ENCODE measurements at places on chromosomes 16 and 17.
A peak's percentile ranks its signal among the peaks of the same experiment; 100 is the strongest.

GRCh38 chr17:38508954-38509771, 80.9 kb downstream of the ARHGAP23 start:
- peak; percentile 43 for DNase-seq

DNA sequence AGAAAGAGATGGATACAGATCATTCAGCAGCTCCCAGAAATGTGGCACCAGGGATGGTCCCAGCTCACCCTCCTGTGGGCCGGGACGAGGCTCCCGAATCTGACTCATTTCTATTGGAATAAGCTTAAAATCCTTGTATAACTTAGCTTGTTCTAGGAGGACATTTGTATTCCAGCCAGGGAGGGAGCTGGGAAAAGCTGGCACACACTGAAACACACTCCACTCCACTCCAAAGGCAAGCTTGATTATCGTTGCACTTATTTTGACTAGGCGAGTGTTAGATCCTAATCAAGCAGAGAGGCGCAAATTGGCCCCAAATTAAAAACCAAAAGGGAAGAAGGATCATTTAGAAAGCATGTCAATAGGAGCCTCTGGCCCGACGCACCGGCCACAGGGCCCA, 339.5 kb downstream of the HS3ST4 start:
- no peak for DNase-seq

- DNase-seq, result no peak
These were observed 993 bp upstream of the ANKRD11 start for GRCh38 chr16:89491238-89491869.

DNA sequence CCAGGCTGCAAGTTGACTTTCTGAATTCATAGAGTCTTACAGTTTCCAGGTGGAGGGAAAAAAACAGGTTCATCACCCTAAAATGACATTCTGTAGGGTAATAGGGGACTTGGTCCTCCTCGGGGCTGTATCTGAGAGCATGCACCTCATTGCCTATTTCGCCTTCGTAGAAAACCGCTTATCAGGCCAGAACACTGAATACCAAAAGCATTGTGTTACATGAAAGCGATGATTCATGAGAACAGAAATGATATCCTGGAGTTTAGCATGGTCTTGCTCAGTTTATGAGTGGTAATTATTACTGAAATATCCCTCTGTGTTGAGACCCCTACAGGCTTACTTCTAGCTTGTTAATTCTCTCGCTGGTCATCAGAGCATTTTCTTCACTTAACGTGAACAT, 61.4 kb upstream of the ARHGAP44 start:
- no peak for DNase-seq

DNA sequence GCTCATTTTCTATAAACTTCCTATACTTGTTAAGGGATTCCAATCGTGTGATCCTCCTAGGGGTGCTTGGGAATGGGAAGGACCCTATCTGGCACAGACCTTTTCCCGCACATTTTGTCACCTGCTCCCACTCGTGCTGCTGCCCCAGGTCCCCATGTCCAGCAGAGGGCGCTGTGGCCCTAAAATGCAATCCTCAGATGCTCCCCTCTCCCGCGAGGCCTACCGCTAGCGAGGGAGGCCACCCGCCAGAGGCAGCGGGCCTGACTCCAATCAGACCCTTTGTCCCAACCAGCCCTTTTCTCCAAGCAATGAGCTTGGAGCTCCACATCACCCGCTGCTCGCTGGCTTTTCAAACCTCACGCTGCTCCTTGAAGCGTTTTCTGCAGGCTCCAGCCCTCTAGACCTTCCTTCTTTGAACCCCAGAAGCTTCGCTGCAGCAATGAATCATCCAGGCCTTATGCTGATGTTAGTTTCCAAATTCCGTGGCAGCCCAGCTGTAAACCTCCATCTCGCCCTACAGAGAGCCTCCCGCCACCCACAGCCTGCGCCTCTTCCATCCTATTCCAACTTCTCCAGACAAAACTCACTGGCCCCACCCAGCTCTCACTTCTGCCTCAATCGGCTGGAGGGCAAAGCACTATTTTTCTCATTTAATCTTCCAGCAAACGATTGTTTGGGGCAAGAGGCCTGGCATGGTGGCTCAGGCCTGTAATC, 23.6 kb upstream of the FZD2 start:
- peak; percentile 80 for DNase-seq

DNA sequence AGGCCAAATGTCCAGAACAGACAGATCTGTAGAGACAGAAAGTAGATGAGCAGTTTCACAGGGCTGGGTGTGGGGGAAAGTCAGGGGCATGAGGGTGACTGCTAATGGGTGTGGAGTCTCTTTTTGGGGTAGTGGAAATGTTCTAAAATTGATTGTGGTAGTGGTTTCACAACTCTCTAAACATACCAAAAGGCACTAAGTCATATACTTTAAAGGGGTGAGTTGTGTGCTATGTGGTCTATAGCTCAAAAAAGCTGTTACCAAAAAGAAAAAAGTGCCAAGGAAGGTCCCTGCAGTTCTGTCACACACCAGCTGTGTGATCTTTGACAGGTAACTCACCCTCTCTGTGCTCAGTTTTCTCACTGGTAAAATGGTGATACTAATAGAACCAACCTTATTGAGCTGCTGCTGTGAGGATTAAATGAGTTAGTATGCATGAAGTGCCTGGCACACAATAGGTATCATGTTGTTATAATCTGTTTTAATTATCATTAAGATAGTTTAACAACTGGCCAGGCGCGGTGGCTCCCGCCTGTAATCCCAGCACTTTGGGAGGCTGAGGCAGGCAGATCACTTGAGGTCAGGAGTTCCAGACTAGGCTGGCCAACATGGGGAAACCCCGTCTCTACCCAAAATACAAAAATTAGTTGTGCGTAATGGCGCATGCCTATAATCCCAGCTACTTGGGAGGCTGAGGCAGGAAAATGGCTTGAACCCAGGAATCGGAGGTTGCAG, 10.3 kb downstream of the ITGAX start:
- DNase-seq, result no peak

DNA sequence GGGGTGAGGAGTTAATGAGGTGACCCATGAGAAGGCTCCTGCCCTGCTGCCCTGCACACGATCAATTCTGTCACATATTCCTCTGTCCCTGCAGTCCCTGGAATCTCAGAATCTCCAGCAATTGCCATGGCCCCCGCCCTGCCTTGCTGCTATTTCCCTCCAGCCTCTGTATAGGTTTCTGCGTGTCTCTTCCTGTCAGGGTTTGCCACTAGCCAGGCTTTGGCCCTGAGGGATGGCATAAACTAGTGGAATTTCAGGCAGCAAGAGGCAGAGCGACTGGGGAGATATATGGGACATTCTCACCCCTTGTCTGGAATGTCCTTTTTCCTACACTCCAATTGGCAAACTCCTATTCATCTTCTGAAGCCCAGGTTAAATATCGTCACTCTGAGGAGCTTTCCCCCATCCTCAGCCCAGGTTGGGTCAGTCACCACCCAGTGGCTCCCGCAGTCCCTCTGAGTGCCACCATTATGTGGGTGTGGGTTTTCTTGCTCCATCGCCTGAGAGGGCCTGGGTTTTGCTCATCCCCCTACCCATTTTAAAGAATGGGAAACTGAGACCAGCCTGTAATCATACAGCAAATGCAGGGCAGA, 15.5 kb upstream of the NATD1 start:
- no peak for DNase-seq

DNA sequence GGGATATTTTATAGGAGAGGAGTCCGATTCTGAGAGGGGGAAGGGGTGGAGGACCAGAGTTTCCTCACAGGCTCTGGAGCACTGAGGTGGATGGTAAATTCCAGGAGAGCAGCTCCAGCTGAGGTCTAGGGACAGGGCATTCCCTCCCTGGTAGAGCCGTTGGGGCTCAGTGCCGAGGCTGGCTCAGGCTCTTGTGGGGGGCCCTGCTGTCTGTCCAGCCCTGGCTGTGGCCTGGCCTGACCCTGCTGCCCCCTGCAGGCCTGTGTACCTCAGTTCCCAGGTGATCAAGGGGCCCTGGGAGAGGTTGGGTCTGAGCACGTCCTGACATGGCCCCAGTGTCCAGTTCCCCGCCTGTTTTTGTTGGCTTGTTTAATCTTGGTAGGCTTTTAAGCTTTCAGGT, 16.8 kb downstream of the ZNF750 start:
- DNase-seq, result no peak

- no peak for DNase-seq
These were observed 14.1 kb upstream of the G6PC1 start for GRCh38 chr17:42886283-42887176.

GRCh38 chr16:35146723-35147458, 1687.5 kb downstream of the TP53TG3F start:
- no peak for DNase-seq

DNA sequence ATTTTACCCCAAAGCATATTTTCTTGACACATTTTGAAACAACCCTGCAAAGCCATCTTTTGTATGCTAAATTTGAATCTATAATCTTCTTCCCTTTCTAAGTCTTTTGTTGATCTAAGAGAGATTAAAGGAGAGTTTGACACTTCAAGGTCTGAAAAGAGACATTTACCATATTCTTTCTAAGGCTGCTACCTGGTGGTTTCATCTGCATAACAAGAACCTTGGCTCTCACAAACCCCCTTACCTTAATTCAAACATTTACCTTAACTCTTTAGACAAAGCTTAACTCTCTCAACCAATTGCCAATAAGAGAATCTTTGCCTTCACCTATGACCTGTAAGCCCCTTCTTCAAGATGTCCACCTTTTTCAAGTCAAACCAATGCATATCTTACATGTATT, 1143.6 kb downstream of the CDH11 start:
- no peak for DNase-seq

DNA sequence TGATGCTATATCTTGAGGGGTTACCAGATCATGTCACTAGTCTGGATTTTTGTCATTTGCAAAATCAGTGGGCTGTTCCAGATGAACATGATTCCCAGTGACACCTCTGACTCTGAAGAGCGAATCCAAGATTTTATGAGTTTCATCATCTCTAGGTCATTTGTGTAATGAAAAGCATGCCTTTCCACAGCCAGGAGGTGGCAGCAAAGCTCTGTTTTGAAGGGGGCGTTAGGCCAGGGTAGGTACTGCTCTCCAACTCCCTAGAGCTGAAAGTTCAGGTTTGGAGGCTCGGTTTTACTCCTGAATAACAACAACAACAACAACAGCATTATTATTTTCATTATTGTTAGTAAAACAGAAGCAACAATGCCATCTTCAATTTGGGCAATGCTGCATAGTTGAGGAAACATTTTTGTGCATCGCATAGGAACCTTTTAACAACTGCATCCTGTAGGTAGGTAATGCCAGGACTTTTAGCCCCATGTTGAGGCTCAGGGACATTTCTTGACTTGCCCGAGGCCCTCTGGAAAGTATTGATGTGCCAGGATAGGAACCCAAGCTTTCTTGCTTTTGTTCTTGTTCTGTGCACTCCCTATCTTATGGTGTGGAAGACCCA, 77.0 kb downstream of the MYH13 start:
- DNase-seq, result peak; percentile 18

DNA sequence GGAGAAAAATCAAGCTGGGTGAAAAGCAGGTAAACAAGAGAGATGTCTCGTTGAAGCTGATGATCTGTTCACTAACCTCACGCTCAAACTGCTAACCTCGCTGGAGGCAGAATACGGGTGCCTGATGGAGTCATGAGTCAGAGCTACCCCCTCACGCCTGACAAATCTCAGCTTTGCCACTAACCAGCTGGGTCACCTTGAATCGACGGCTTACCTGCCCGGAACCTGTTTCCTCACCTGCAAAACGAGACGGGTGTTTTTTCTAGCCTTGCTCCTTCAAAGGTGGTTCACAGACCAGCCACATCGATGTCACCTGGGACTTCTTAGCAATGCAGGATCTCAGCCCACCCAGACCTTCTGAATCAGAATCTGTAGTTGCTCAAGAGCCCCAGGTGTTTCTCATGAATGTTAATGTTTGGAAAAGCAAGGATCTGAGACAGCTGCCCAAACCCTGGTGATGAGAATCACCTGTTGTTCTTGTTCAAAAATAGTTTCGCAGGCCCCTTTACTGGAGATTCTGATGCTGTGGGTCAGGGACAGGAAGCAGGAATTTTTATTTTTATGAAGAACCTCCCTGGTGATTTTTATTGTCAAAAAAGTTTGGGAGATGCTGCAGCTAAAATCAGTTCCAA, 56.9 kb downstream of the MARCHF10 start:
- no peak for DNase-seq

DNA sequence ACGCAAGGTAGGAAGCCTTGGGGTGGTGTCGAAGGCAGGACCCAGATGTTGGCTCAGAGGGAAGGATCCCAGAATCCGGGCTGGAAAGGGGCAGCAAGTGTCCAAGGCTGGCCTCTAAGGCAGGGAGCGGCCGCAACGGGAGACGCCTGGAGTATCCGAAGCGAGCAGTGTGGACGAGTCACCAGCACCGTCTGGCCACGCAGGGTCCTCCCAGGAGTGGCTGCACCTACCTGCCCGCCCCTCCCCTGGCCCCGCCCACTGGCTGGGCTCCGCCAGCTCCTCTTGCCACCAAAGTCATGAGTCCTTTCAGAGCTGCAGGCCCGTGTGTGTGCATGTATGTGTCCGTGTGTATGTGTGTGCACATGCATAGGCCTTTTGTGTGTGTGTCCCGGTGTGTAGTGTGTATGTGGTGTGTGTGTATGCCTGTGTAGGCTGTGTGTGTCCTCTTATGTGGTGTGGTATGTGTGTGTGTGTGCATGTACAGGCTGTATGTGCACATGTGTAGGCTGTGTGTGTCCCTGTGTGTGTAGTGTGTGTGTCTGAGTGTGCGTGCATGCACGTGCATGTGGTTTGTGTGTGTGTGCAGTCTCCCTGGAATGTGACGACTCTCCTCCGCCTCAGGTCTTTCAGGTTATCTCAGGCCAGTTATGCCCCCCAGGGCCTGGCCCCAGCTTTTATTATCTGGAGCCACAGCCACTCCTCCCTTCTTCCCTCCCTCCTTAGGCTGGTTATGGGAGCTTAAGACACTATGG, at the start of gene PRSS8:
TSS of gene PRSS8 (minus strand) at position 193 of the 752 bp plus-strand sequence. CDS start 229 bp downstream, outside the sequence.
- DNase-seq, result no peak

DNA sequence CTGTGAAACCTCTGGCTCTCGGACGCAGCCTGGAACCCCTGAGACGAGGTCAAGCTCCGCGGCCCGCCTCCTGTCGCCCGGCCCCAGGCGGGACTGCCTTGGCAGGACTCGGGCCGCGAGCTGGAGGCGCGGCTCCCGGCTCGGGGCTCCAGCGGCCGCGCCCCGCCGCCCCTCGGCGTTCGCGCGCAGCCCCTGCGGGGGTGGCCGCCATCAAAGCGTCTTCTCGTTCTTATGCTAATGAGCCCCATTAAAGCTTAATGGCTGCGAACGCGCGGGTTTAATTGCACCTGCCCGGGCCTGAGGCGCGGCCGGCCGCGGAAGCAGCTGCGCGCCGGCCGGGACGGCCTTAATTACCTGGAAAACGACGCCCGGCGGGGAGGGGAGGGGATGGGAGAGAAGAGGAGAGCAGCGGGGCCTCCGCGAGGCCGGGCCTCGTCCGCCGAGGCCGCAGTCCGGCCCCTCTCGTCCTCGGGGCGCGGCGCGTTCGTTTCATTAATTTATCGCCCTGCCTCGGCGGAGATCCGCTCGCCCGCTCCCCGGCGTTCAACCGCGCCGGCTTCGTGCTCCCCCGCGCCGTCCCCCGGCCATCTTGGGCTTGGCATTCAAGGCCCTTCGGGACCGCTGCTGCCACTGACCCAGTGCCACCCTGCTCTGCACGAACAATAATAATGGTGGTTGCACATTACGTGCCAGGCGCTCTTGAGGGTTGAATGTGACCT, 19.2 kb downstream of the RAI1 start:
- DNase-seq, result no peak

DNA sequence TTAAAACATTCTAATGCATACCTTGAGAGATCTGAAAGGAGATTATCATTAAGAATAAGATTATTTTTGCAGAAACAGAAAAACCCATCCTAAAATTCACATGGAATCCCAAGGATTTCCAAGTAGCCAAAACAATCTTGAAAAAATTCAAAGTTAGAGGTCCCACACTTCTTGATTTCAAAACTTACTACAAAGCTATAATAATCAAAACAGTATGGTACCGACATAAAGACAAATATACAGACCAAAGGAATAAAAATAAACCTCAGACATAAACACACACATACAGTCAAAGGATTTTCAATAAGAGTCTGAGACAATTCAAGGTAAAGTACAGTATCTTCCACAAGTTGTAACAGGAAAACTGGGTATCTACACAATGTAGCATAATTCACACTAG, 16.2 kb downstream of the C16orf87 start:
- no peak for DNase-seq
